ENCODE measurements at places on chromosomes 5 and 9.

DNA sequence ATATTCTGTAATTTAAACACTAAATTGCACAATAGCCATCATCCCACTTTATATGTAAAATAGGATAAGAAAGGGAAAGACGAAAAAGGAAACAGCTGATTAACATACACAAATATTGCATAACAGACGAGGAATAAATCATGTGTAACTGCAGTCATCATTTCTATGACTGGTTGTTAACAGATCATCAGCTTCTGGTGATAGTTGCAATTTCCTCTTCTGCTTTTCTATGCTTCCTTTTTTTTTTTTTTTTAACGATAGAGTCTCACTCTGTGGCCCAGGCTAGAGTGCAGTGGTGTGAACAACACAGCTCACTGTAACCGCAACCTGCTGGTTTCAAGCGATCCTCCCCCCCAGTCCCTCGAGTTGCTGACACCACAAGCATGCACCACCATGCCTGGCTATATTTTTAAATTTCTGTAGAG is 22.5 kb upstream of the JAKMIP2 start:
- no peak for DNase-seq

- no peak for DNase-seq
These were observed 2.1 kb upstream of the DMRT3 start for GRCh38 chr9:974031-974995.

- DNase-seq: no peak
These were observed 65.2 kb downstream of the JMY start for GRCh38 chr5:79301046-79301712.

- no peak for DNase-seq
These were observed 111.8 kb downstream of the TTLL11 start for GRCh38 chr9:121981118-121981883.

DNA sequence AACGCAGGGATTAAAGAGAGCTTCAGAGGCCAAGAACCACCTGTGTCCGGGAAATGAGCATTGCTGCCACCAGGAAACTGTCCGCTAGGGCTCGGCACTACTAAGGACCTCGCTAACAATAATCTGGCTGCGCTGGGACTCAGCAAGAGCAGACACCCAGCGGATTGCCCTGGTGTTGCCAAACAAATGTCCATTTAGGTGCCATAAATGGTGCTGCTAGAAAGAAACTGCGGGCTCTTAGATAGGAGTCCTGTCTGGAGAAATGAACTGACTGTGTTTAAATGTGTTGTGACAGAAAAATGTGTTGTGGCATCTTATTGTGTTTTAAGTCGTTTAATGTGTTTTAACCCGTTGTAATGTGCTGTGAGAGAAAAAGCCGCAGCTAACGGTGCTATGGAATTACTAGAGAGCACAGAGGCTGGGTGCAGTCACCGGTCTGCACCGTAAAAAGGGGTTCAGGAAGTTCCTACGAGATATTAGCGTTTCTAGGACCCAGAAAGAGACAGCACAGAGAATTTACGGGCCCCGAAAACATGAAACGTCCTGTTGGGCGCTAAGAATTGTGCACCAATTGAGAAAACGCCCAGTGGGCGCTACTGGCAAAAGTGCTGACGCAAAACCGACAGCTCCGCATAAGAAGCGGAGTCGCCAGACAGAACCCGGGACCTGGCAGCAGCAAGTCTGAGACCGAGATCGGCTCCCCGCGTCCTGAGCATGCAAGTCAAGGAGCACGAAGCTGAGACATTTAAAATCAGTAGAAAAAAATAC is 90.6 kb downstream of the ANXA2R start:
- no peak for DNase-seq

- no peak for DNase-seq
These were observed 50.1 kb downstream of the TSPAN17 start for GRCh38 chr5:176697267-176697933.

DNA sequence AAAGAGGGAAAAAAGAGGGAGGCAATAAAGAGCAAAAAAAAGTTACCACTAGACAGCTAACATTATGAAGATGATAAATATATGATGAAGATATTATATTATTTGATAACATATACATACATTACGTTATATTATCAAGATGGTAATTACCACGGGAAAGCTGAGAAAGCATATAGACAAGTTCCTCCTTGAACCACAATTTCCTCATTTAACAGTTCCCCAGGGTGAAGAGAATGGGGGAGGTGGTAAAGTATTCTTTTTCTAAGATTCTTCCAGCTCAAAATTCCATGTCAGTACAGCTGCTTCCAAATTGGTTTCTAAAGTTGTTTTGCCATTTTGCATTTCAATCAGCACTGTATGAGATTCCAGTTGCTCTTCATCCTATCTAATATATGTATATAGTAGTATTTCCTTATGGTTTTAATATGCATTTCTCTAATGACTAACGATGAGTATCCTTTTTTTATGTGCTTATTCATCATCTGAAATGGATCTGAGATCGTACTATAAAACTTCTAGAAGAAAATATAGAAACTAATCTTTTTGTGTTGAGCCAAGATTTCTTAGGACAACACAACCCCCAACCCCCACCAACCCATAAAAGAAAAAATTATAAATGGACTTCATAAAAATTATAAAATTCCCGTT is 49.5 kb upstream of the C9orf72 start:
- DNase-seq: no peak

DNA sequence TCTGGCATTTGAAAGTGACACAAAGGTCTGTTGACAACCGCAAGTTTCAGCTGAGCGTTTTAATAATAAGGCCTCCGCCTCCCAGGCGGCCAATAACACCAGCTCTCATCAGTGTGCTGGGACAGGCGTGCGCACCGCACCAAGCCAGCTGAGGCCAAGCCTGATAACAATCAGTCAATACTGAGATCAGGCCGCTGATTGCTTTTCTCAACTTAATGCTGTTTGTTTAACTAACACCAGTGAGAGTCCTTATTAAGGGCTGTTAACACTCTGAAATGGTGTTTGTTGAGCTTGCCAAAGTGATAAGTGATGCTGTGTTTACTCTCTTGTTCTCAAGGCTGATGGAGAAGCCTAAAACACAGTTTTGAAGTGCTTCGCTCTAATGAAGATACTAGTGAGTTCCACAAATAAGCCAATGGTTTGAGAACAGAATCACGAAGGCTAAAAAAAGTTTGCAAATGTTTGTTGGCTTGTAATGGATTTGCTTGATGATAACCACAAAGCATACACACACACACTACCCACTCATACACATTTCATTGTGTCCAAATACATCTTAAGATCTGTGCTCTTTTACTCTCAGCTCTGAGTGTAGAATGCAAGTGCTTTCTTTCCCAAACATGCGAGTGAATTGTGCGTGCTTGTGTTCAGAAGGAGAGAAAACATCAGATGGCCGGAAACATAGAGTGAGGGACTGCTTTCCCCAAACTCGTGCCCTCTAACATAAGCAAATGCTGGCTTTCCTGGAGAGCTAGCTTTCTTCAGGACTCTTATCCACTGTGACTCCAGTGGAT is 330.4 kb upstream of the KLF4 start:
- DNase-seq: no peak

DNA sequence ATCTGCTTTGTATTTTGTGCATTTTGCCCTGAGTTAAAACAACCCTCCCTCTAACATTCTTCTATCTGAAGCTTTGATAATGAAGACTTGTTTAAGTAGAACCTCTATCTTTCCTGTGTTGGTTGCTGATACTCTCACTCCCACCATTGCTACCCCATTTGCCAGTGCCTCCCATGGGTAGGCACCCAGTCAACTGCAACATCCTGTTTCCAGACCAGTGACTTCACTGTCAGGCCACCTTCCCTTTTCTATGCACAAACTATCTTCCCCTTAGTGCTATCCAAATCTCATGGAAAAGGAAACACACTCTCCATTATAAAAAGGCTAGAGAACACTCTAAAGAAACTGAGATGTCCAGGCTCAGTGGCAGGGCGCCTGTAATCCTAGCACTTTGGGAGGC is 5.6 kb upstream of the IARS1 start:
- no peak for DNase-seq

GRCh38 chr5:40787986-40788385 is 10.2 kb downstream of the PRKAA1 start:
- DNase-seq: no peak

- no peak for DNase-seq
These were observed 154.2 kb upstream of the ZNF366 start for GRCh38 chr5:72661405-72661804.

DNA sequence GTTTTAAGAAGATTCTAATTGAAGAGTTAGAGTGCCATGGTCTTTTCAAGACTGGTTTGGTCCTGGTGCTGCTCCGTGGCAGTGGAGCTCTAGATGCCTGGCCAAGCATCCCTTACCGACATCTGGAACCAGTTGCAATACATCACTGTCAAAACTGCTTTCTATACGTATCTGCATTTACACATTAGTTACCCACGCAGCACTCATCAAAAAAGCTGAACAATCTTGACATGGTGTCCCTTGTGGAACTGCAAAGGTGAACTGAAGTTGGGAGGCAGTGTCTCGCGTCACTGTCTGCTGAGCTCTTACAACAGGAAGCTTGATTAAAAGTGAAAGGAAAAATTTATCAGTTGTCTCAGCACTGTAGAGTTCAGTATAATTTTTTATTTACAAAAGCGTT is 82.6 kb downstream of the PBX3 start:
- no peak for DNase-seq

DNA sequence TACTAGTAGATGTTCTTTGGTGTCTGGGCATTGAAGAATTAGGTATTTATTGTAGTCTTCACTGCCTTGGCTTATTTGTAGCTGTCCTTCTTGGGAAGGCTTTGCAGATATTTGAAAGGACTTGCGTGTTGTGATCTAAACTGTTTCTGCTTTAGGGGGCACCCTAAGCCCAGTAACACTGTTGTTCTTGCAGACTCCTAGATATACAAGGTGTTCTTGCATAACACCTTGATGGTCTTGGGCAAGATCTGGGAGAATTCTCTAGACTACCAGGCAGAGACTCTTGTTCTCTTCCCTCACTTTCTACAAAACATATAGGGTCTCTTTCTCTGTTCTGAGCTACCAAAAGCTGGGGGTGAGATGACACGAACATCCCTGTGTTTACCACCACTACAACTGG is 179.1 kb downstream of the FAM170A start:
- DNase-seq: no peak

- DNase-seq: no peak
These were observed 2.5 kb upstream of the TMEM174 start for GRCh38 chr5:73170522-73170921.

GRCh38 chr5:155954701-155955445 is 372.1 kb upstream of the SGCD start:
- DNase-seq: no peak

- no peak for DNase-seq
These were observed 20.4 kb downstream of the GNPDA1 start for GRCh38 chr5:141992349-141992963.

- no peak for DNase-seq
These were observed 75.6 kb upstream of the VLDLR start for GRCh38 chr9:2545881-2546490.

DNA sequence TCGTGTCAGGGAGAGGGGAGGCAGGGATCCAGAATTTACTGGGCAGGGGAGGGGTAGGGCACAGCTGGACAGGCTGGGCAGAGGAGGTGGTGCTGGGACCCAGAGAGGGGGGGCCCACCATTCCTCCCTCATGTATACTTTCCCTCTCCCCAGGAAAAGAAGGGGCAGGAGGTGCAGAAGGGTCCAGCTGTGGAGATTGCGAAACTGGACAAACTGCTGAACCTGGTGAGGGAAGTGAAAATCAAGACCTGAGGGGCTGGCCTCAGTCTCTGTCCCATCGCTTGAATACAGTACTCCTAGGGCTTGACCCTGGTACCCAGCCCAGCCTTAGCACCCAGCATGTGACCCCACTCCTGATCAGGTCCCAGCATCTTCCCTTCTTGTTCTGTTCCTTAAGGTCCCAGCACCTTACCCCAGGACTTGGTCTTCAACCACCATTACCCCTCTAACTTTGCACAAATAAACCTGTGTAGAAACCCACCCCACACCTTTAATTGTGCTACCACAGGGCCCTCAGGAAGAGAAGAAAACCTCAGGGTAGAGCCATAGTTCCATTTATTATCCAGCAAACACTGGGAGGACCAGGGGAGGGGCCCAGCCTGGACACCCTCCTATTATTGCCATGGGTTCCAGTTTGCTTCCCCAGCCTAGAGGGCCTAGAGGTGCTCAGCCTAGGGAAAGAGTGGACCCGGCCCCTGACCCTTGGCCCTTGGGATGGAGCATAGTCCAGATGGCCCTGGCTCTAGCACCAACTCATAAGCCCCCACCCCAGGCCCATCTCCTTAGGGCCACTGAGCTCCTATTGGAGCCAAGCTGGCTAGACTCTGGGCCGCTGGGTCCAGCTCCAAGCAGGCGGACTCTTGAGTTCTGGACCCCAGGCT is 2.0 kb downstream of the ENHO start:
- no peak for DNase-seq

- no peak for DNase-seq
These were observed 42.1 kb upstream of the SLC6A19 start for GRCh38 chr5:1159341-1159675.

DNA sequence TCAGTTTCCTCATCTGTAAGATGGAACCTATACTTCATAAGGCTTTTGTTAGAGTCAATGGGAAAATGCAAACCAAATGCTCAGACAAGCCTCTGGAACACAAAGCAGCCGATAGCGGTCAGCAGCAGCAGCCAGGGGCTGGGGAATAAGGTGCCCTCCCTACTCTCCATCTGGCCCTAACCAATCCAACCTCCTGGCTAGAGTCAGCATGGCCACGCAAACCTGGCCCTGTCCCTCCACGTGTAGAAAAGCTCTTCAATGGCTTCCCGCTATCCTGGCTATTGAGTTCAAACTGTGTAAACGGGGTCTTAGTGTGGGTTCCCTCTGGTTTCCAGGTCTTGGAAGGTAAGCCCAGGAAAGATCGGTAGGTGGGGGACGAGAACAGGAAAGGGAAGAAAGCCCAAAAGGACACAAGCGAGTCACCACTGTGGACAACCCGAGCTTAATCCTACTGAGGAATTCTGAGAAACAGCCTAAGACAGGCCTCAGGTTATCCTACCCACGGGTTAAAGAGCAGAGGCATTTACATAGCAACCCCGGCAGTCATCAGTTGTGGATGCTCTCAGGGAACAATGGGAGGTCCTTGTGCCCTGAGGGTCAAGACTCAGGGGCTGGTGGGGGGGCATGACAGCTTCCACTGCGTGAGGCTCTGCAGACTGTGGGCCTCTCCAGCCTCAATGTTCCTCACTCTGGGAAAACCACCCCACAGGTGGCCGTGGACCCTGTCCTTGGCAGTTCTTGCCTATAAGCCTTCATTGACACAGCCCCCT is 30.9 kb downstream of the FABP6 start:
- DNase-seq: no peak

DNA sequence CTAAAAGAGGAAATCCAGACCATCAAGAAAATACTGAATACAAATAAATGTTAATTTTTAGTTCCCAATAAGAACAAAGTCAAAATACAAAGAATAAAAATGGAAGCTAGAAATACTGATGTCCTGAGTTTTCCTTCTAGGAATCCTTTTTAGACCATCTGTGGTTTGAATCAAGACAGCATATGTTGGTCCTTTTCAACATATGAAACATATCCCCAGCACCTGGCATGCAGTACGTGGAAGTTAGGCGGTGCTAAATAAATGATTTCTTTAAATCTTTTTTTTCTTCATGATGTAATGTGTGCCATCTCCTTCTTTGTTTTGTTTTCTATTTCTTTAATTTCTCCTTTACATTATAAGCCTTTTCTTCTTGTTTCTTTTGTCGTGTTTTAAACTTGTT is 34.0 kb downstream of the KIAA1958 start:
- DNase-seq: no peak

- no peak for DNase-seq
These were observed 249.9 kb downstream of the NTRK2 start for GRCh38 chr9:84919440-84919839.

- no peak for DNase-seq
These were observed 9.5 kb downstream of the SIL1 start for GRCh38 chr5:139188558-139189270.

- DNase-seq: no peak
These were observed 31.1 kb downstream of the AK8 start for GRCh38 chr9:132846918-132847515.
